ENCODE measurements at places on chromosomes 5 and 9.

- DNase-seq: peak; percentile 94
Observed at GRCh38 chr5:16508730-16509531, 43.3 kb upstream of the ZNF622 start.

DNA sequence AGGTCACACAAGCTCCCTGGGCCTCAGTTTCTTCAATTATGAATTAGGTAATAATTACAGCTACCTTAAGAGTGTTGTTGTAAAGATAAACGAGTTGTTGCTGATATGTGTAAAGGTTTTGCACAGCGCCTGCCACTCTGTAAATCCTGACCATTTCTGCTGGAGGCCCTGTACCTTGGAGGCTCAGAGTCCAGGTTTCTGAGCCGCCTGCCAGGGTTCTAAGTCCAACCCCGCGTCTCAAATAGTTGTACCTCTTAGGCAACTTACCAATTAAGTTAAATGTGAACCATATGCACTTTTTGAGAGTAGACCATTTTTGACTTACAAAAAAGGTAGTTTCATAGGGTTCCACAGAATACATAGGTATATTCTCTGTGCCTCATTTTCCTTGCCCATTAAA lies 156.8 kb upstream of the KLF9 start:
- no peak for DNase-seq

- DNase-seq: no peak
Observed at GRCh38 chr9:18710065-18710464, 236.1 kb downstream of the ADAMTSL1 start.

GRCh38 chr5:72494623-72495124 lies 12.5 kb downstream of the ZNF366 start:
- no peak for DNase-seq

GRCh38 chr5:18968966-18969365 lies 1019.0 kb downstream of the CDH18 start:
- DNase-seq: no peak

DNA sequence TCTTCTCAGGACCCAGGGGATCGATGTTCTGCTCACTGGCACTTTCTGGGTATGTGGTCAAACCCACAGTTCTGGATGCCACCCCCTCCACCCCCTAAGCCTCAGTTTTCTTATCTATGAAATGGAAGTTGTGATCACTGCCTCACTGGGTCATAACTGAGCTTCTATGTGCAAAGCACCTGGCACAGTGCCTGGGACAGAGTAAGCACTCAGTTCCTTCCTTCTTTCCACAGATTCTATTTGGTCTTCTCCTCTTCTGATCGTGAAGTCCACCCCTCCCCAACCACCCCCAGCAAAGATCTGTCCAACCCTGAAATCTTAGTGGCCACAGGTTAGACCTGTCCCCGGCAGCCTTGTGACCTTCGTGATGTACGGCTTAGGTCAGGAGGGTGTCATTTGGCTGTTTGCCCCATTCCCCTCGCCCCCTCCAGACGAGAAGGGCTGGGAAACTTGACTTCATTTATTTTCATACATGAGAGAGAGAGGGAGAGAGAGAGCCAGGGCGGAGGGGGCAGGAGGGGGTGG lies 181.4 kb downstream of the FGF18 start:
- no peak for DNase-seq

DNA sequence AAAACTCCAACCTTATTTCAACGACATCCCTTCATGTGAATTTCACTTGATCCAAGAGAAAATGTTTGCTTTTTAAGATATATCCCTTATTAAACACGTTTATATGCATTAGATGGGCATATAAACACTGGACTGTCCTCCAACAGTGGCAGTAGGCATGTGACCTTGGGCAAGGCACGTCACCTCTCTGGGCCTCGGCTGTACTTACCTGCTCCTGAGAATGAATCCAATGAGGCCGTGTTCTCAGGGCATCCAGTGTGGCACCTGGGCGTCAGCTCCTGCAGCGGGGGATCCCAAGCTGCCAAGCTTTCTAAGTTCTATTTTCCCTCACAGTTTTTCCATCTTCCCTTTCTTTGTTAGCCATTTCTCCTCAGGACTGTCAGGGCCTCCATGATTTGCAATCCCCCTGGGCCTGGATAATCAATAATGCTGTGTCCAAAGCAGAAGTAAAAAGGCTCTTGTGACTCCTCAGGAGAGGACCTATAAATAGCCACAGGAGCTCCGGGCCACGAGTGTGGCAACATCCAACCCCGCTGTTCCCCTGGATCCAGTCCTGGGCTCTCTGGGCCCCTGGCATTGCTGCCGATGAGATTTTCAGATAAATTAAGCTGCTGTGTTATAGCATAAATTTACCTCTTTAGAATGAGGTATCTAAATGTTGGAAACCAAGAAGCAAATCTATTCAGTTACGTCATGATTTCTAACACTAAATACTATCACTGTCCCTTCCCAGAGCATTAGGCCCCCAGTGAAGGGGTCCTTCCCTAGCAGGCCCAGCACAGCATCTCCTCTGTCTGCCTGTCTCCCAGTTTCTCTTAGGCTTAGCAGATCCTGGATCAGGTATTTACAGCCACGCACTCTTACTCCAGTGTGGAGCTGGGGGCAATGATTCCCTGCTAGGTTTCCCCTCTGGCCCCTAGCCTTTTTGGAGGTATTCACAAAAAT lies 76.8 kb downstream of the PTPN3 start:
- DNase-seq: peak; percentile 57

DNA sequence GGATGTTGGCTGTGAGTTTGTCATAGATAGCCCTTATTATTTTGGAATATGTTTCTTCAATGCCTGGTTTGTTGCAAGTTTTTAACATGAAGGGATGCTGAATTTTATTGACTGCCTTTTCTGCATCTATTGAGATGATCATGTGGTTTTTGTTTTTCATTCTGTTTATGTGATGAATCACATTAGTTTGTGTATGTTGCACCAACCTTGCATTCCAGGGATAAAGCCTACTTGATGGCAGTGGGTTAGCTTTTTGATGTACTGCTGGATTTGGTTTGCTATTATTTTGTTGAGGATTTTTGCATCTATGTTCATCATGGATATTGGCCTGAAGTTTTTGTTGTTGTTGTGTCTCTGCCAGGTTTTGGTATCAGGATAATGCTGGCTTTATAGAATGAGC lies 225.6 kb downstream of the PCSK1 start:
- DNase-seq: no peak

- DNase-seq: no peak
Observed at GRCh38 chr5:13524936-13525335, 419.6 kb downstream of the DNAH5 start.

DNA sequence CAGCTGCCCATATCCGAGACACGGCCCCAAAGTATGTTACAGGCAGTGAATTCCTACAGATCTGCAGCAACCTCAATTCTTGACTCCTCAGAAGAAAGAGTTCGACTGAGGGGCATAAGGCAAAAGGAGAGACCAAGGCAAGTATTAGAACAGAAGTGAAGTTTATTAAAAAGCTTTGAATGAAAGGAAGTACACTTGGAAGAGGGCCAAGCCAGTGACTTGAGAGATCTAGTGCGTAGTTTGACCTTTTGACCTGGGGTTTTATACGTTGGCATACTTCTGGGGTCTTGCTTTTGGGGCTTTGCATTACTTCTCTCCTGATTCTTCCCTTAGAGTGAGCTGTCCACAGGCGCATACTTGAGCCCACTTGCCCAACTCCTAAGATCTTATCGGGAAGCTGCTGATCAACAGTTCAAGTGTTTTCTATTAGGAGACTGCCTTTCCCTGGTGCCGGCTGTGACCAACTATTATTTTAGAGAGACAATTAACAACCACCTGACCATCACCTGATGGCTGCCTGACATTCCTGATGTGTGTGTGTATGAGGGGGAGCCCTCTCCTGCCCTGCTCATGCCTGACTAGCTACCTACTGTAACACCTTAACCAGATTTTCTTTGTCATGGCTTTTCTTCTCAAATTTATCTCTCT lies 1.5 kb upstream of the DEPDC1B start:
- DNase-seq: peak; percentile 37

- DNase-seq: peak; percentile 89
Observed at GRCh38 chr9:119368681-119369581, at the start of gene BRINP1. Gene BRINP1, minus strand, starts transcription at chr9:119369435. Its CDS starts 56,080 bp downstream, at chr9:119313355.

DNA sequence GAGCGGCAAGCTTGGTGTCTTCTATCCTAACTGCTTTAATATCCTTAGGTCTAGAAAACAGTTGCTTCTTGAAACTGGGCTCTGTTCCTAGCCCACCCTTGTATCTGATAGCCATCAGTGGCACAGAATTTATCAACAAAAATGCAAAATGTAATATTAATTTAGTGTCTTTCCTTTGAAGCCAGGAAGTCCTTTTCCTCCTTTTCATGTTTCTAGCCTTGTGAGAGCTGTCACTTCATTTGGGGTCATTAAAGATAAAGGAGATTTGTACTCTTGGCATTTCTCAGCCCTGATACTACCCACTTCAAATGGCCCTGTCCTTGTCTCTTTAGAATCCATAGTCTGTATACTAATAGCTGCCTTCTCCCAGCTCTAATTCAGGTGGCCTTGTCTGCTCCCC lies 111.0 kb downstream of the GAS1 start:
- no peak for DNase-seq

- no peak for DNase-seq
Observed at GRCh38 chr5:56476487-56476856, 243.3 kb upstream of the ANKRD55 start.

- DNase-seq: peak; percentile 9
Observed at GRCh38 chr9:114263853-114264510, 58.9 kb upstream of the ORM1 start.

GRCh38 chr9:89978185-89978584 lies 373.4 kb downstream of the GADD45G start:
- peak; percentile 77 for DNase-seq

GRCh38 chr5:109316634-109317033 lies 93.1 kb downstream of the PJA2 start:
- DNase-seq: no peak

GRCh38 chr5:177111720-177112394 lies 21.7 kb upstream of the NSD1 start:
- peak; percentile 74 for DNase-seq

DNA sequence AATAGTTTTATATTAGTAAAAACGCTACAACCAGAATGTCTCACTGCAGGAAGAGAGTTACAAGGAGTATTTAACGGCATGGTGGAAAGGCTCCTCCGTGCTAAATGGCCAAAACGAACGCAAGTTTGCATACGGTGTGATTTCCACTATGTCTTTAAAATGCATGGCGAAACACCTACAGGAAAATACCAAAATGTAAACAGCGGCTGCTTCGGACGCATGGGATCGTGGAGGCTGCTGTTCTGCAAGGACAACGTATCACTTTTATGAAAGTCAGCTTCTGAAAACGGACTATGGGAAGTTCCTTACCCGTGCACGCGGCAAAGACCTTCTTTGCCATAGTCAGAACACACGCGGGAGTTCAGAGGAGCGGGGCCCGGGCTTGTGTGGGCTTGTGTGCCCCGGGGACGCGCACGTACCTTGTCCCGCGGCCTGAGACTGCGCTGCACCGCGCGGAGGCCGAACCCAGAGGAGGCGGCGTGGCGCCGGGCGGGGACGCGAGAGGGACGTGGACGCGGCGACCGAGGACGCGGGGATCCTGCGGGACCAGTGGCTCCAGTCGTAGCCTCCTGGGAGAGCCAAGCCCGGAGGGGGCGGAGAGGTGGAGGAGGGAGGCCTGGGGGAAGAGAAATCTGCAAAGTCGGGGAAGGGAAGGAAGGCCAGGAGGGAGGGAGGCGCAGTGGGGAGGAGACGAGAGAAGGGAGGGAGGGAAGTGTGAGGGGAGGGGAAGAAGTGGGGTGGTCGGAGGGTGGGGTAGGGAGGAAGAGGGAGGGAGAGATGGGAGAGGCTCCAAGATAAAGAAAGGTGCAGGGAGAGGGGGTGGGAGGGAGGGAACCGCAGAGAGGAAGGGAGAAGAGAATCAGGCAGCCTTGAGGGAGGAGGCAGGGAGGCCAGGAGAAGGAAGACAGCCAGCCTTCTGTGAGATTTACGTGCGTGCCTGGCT lies at the start of gene CMBL:
Gene CMBL, minus strand, starts transcription at position 697 of the 943 bp plus-strand sequence. CDS start 17,140 bp downstream, outside the sequence.
- DNase-seq: peak; percentile 96

GRCh38 chr5:138832218-138832617 lies 42.9 kb downstream of the LRRTM2 start:
- DNase-seq: no peak

DNA sequence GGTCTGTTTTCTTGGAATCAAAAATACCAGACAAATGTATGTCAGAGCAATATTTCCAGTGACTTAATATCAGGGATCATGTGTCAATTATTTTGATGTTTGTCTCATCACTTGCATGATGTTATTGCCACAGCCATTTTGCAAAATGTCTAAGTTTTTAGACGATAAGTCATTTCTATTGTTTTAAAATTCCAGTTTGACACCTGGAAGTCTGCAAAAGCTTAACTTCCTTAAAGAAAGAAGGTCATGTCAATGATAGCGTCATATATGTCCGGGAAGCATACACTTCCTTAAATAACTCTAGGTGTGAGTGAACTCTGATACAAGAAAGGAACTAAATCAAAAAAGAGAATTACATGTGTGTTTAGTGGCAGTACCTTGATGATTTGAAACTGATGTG lies 259.5 kb downstream of the EDIL3 start:
- no peak for DNase-seq

GRCh38 chr5:169804861-169805260 lies 167.8 kb downstream of the DOCK2 start:
- no peak for DNase-seq

DNA sequence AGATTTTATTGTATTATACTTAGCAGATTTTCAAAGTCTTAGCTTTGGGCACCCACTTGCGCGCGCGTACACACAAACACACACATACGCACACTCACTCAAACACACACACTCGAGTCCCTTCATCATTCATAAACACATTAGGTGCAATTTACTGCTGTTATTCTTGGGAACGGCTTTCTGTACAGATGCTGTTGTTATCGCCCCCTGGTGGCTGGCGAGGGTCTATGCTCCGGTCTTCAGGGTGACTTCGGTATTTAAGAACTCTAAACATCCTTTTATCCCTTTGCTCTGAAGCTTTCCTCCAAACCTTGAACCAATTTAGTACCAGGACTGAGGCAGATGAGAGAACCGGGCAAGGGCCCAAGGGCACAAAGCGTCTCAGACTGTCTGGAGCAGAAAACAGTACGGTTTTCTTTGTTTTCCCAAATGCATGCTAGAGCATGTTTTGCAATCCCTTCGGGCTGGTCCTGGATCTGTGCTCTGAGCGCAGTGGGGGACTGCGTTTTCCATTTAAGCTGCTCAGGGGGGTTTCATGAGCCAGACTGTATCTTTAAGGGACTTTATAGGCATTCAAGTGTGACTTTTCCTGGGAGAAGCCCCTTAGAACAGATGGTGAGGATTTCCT lies 1.7 kb upstream of the SLIT3 start:
- DNase-seq: peak; percentile 74

GRCh38 chr5:154547551-154547950 lies 69.5 kb upstream of the HAND1 start:
- DNase-seq: no peak

- DNase-seq: no peak
Observed at GRCh38 chr9:107394264-107394663, 95.3 kb downstream of the KLF4 start.

- DNase-seq: no peak
Observed at GRCh38 chr5:52694648-52695047, 93.1 kb upstream of the ITGA1 start.

DNA sequence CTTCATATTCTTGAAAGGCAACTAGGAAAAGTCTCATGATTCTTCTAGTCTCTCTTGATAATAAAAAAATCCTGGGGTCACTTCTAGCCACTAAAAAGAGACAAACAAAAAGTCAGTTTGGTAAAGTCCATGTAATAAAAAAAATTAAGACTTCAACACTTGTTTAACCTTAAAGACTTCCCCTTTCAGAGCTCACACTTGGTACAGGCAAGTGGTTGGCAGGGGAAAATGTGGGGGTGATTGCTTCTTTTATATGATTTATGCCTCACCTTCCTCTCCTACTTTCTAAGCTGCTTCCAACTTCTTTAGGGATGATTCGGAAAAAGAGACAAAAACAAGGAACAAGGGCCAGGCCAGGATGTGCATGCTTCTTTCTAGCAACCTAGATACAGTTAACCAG lies 5.1 kb upstream of the ERCC6L2 start:
- no peak for DNase-seq

GRCh38 chr5:10655161-10655971 lies 91.5 kb downstream of the ANKRD33B start:
- peak; percentile 82 for DNase-seq
